Naive B cell (primary cell): ENCODE measurements at places on chromosomes 6 and 20. TPM values are rescaled to one million over a fixed set of nuclear protein-coding genes. Genes with fewer than 3 reads are reported as not detected.

Gene DEFB124
- polyA plus RNA-seq, result not detected

Gene CLIC1
- polyA plus RNA-seq, result 627 TPM

Gene RFX6
- polyA plus RNA-seq, result not detected

Gene DEFB125
- not detected for polyA plus RNA-seq

Gene HUS1B
- polyA plus RNA-seq, result 2.2 TPM

Gene SEMG1
- polyA plus RNA-seq, result not detected

Gene SAMD10
- 6.0 TPM for polyA plus RNA-seq

Gene GSTA3
- not detected for polyA plus RNA-seq

Gene SYCP2L
- polyA plus RNA-seq, result not detected

Gene CALHM4
- not detected for polyA plus RNA-seq

Gene TULP1
- polyA plus RNA-seq, result not detected

Gene LAMP5
- 1.2 TPM for polyA plus RNA-seq

Gene TSPO2
- not detected for polyA plus RNA-seq

Gene CAP2
- polyA plus RNA-seq, result not detected

Gene NKX2-2
- polyA plus RNA-seq, result not detected

Gene TNXB
- polyA plus RNA-seq, result not detected

Gene PI3
- not detected for polyA plus RNA-seq
